RWPE1 (cell line): ENCODE measurements at places on chromosomes 7 and 10.

GRCh38 chr10:72852508-72852907 is 41.0 kb upstream of the OIT3 start:
- no peak for DNase-seq

DNA sequence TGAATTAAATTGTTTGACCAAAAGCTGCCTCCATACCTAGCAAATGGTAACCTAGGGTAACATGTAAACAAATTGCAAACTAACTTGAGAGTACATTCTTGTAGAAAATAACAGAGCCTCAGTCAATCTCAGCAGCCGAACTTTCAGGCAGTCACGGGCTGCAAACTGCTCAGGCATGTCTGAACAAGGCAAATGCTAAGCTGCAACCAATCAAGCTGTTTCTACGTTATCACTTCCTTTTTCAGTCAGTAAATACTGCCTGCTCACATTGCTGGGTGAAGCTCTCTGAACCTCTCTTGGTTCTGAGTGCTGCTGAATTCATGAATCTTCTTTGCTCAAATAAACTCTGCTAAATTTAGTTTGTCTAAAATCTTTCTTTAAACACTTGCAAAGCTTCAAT is 1212.4 kb downstream of the SORCS1 start:
- peak; percentile 51 for DNase-seq

DNA sequence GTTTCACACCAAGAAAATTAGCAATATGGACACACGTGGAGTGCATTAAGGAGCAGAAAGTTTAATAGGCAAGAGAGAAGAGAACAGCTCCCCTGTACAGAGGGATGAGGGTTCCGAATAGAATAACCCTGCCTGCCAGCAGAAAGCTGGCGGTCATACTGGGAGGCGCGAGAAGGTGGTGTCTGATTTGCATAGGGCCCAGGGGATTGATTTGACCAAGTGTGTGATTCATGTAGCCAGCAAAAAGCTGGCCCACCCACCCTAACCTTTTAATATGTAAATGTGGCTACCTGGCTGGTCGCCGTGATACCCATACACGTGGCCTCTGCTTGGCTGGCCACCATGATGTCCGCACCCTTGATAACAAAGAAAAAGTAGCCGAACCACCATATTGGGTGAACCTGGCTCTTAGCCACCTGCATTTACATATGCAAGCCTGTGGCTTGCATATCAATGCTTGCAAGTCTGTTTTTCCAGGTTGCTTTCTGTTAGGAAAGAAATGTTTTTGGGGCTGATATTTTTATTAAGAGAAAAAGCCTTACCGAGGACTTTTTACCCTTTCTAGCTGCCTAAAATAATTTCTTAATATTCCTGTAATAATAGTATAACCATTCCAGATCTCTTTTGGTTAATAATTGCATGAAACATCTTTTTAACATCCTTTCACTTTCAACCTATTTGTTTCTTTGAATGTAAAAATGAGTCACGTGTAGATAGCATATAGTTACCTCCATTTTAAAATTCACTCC is 20.5 kb upstream of the VWDE start:
- no peak for DNase-seq

- DNase-seq, result no peak
Observed at GRCh38 chr7:2811476-2812113, 32.5 kb downstream of the GNA12 start.

DNA sequence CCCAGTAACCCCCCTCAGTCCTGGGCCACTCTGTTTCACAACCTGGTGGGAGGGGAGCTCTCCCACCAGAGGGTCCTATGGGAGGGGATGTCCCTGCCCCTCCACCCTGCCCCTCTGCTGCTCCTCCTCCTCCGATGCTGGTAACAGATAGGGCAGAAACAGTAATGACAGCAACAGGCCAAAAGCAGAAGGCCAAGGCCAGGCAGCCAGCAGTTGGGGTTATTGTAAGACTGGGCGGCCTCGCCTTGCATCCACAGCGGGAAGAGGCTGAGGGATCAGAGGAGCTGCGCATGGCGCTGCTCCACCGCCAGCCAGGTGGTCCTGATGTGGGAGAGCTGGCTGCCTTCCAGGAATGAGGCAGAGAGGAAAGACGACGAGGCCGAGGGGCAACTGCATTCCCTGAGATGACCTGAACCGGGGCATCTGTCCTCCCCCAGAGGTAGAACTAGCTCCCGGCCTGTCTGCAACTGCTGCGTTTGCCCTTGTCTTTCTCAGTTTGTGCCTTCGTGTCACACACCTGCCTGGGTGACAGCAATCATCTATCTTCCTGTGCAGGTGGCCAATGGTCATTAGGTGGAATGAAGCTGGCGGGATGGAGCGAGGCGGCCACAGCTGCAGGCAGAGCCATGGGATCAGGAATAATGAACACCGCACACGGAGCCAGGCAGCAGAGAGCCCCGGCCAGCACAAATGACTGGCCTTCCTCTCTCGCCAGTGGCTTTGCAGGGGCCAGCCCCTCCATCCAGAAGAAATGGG is 54.0 kb upstream of the CACUL1 start:
- no peak for DNase-seq

DNA sequence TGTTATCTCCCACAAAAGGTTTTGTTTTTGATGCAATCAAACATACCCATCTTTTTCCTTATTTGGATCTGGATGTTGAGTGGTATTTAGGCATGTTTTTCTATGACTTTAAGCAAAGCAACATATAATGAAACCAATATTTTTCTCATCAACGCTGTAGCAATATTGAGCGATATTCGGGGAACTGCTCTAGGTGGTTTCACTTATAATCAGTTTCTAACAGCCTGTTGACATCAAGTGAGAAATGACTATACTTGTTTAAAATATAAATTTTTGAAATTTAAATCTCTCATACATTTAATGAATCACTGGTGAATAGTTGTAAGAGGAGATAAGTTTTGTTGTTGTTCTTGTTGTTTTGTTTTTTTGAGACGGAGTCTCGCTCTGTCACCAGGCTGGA is 52.8 kb upstream of the CCAR1 start:
- no peak for DNase-seq
